ENCODE measurements at places on chromosomes 2 and 18.

- no peak for DNase-seq
These were observed 170.3 kb downstream of the BCL2 start for GRCh38 chr18:63149302-63149587.

DNA sequence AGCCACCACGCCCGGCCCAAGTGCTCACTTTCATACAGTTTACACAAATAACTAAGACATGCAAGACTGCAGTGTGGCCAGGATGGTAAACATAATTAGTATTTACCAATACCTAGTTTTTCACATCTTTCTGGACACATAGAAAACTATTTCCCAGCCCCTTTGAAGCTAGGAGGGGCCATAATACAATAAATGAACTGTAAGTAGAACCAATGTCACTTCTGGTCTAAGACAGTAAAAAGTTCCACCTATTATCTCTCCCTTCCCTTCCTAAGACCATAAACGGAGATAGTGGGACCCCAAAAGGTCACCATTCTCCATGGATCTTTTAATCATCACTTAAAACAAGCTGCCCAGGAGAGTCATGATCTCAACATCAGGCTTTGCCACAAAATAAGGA lies 51.0 kb downstream of the NBAS start:
- no peak for DNase-seq

DNA sequence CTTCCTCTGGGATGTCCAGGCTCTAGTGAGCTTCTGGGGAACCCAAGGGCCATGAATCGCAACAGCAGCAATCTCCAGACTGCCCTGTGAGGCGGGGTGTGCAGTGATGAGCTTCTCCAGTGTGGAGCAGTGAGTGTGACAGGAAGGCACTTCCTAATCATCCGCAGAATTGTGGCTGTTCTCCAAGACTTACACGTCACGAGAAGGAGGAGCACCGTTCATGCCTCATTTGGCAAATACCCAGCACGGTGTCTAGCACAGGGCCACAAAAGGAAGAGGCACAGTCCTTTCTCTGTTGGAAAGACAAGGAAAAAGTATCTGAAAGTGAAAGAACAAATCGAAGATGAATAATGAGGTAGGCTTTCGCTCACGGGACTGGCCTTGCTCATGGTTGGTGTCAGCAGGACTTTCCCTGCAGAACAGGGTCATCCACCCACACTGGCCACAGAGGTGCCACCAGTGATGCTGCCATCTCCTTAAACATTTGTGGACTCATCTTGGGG lies 125.1 kb upstream of the HAAO start:
- DNase-seq = no peak

- DNase-seq = no peak
These were observed 401.6 kb upstream of the FSIP2 start for GRCh38 chr2:185337033-185337432.

GRCh38 chr2:118697781-118698180 lies 149.7 kb downstream of the EN1 start:
- DNase-seq = no peak

- DNase-seq = peak; percentile 58
These were observed at the start of gene OSBPL1A for GRCh38 chr18:24397694-24398368. Gene OSBPL1A, minus strand, starts transcription at chr18:24397824. Its CDS starts 20,291 bp downstream, at chr18:24377533.

- DNase-seq = no peak
These were observed 5.2 kb downstream of the CCL20 start for GRCh38 chr2:227818675-227819397.

GRCh38 chr2:20668451-20668850 lies 1.5 kb downstream of the GDF7 start:
- no peak for DNase-seq

DNA sequence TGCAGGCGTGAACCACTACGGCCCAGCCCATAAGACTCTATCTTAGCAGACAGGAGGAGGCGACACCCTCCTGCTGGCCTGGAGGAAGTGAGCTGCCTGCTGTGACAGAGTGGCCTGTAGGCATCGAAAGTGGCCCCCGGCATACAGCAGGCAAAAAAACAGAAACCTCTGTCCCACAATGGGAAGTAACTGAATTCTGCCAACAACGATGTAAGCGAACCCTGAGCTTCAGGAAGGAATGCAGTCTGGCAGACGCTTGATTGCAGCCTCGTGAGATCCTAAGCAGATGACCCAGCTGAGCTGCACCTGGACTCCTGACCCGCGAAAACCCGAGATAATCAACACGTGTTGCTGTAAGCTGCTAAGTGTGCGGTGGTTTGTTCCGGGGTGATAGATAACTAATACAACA lies 13.6 kb downstream of the MRO start:
- no peak for DNase-seq

- DNase-seq = no peak
These were observed 14.2 kb downstream of the SCN9A start for GRCh38 chr2:166361351-166362153.

GRCh38 chr2:67213270-67213670 lies 183.9 kb upstream of the ETAA1 start:
- no peak for DNase-seq

- DNase-seq = no peak
These were observed 298.1 kb downstream of the CBLN2 start for GRCh38 chr18:72246076-72246475.

DNA sequence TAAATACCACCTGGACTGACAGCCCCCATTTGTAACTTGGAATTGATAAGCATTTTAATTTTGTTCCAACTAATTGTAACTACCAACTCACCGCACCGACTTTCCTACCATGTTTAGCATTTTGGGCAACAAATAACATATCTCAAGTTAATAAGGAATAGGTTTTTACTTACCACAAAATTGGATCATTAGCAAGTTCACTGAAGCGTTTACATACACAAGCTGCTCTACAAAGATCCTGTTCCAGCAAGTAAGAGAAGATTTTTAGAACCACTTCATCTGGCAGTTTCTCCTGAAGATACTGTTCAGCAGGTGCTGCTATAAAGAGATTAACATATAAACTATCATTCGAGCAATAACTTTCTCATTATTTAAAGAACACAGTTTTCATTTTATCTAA lies 55.7 kb downstream of the MSH6 start:
- no peak for DNase-seq

DNA sequence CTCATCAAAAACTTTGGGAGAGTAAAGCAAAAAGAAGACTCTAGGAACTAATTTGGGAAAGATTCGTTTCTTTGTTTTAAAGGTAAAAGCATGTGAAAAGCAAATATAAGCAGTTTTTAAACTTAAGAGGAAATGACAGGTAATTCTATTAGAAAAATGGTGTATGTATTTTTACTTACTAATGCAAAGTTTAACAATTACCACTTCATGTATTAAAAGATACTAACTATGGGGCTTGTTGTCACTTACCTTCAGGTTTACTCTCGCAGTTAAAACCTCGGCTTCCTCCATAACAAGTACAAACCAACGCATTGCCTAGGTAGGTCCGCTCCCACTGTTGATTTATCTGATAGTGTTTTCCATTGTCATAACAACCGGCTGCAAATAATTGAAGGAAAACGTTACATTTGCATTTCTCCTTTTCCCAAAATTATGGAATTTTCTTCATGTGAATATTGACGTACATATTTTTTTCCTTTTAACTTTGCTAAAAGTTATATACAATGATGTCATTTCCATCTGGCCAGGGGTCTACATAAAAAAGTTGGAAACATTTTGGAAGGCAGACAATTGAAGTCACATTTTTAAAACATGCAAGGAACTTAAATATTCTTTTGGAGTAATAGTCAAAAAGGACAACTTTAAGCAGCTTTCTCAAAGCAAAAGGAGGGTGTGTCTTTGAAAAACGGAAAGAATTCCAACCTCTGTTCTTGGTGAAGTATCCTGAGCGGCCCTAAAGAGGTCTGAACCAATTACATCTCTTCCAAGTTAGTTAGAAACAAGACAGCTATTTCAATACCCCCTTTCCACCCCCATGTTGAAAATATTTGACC lies 1.2 kb downstream of the FN1 start:
- DNase-seq = no peak

GRCh38 chr2:42249284-42249683 lies 80.1 kb downstream of the EML4 start:
- no peak for DNase-seq

- no peak for DNase-seq
These were observed 239.8 kb upstream of the ZEB2 start for GRCh38 chr2:144759746-144760145.

DNA sequence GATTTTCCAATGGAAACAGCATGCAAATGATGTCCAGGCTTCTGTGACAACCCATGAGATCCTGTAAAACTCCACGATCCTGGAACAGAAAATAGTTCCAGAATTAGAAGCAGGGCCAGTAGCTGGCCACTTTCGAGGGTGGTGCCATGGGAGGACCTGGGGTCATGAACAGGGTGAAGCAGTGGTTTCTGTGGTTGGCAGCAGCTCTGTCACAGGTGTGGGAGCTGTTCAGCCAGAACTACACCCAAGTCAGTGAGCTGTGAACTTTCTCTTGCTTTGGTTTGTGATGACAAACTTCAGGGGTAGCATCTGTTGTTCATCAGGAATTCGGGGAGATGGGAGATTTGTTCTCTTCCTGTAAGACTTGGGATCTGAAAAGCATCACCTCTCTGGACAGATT lies 314.4 kb upstream of the NT5C1B start:
- peak; percentile 63 for DNase-seq

DNA sequence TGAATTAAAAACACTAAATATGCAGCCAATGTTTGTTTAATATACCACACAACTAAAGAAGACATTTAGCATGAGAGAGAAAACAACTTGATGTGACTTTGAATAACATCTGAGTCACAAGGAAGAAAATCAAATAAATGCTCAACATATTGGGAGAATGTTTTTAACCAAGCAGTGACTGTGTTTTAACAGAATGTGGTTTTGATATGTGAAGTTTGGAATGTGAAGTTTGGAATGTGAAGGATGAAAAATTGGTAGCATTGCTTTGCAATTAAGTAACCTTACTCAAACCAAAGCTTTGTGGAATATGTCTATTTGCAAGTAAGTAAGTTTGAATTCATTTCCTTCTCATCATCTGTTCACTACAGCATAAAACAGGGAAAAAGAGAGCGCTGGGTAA lies 128.2 kb upstream of the DNAJC10 start:
- no peak for DNase-seq

GRCh38 chr2:191051825-191052778 lies 38.1 kb upstream of the STAT1 start:
- no peak for DNase-seq

GRCh38 chr2:62784341-62784740 lies 78.8 kb downstream of the EHBP1 start:
- DNase-seq = no peak

DNA sequence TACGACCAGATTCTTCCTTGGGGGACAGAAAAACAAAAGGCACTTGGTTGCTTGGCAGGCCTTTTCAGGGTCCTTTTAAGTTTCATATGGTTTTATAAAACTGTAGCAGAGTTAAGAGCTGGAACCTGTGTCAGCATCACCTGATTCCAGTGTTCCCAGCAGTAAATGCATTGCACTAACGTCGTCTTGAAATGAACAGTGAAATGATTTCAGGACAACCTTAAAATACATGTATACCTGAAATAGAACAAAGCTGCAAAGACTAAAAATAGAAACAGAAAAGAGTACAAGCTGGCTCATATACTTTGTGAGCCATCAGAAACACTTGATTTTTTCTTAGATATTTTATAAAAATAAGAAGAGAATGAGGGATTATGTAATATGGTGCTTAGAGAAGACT lies 51.9 kb downstream of the ACSL3 start:
- no peak for DNase-seq

DNA sequence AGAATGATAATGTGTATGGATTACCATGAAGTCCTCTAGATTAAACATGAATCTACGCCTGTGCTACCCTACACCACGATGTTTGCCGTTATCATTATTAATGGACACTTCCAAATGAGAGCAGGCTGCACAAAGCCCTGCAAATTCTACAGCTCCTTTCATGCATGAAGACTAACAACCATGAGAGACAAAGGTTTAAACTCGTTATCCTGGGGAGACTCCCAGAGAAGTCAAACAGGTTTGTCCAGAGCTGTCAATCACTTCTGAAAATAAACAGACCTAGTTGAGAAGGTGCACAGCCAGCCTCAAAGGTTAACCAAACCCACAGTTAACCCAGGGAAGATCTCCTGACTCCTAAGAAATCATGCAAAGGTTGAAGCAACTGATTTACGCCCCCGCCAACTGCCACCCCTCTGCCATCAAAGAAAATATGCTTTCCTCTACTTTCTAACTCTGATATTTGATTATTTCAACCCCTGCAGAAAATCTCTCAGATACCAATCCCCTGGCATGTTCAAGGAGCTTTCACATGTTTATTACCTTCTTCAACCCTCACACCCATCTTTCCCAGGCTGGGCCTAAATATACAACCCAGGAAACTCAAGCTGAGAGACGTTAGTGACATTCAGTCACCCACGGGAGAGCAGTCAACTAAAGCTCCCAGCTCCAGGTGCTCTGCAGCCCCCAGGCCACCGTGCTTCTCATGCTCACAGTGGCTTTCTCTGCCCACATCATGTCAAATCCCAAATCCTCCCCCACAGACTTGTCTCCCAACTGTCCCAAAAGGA lies 35.9 kb downstream of the MYO5B start:
- DNase-seq = no peak

DNA sequence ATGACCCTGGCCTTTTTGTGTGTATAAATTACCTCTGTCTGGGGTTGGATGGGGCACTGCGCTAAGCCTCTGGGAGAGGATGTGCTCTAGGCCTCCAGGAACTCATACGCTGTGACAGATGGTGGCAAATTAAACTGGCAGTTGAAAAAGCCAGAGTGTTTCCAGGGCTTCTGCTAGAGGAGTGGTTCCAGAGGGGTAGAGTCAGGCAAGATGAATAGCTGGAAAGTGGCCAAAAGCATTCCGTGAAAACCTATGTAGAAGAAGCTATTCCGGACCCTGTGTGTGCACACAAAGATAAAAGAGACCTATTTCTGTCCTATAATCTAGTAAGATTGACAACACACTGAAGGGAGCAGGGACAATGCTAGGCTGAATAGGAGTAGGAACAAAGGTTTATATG lies 84.8 kb downstream of the ACTR3 start:
- no peak for DNase-seq

GRCh38 chr2:19810637-19811036 lies 91.1 kb downstream of the TTC32 start:
- no peak for DNase-seq

GRCh38 chr2:41993435-41993925 lies 54.3 kb upstream of the PKDCC start:
- no peak for DNase-seq

GRCh38 chr2:39128919-39129391 lies 8.1 kb upstream of the SOS1 start:
- peak; percentile 40 for DNase-seq

GRCh38 chr2:237026981-237027711 lies 58.5 kb upstream of the COPS8 start:
- no peak for DNase-seq

DNA sequence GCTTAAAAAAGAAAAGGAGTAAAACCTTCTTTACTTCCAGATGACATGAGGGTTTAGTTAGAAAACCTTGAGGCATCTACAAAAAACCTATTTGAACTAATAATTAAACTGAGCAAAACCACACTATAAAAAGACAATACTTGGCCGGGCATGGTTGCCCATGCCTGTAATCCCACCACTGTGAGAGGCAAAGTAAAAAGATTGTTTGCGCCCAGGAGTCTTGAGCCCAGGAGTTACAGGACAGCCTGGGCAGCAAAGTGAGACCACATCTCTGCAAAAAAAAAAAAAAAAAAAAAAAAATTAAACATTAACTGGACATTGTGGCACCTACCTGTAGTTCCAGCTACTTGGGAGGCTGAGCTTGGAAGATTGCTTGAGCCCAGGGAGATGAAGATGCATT lies 502.8 kb upstream of the LRRTM4 start:
- DNase-seq = no peak

GRCh38 chr2:134149904-134150303 lies 104.0 kb upstream of the MGAT5 start:
- DNase-seq = no peak
